ENCODE measurements at places on chromosomes 1 and 21.
A peak's percentile ranks its signal among the peaks of the same experiment; 100 is the strongest.

- DNase-seq = no peak
Measured at GRCh38 chr1:151935154-151935553, 25.8 kb upstream of the THEM4 start.

DNA sequence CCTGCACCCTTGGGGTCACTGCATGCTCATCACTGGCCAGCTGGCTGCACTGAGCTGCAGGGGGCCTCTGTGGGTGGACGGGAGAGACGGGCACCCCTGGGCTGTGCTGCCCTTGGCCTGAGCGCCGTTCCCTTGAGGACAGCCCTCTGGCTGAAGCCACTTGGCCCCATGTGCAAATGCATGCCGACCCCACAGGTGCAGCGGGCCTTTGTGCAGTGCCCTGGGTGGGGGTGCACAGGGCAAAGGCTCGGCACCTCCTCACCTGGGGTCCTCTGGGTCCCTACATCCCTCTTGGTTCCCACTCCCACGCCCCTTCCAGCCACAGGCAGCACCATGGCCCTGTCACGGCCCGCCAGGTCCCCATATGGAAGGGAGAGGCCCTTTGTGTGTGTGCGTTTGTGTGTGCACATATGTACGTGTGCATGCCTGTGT, 41.3 kb downstream of the COQ8A start:
- DNase-seq = no peak

GRCh38 chr1:110133436-110133835, 16.9 kb upstream of the SLC6A17 start:
- DNase-seq = no peak

- DNase-seq = no peak
Measured at GRCh38 chr1:246579818-246580217, 13.6 kb downstream of the CNST start.

DNA sequence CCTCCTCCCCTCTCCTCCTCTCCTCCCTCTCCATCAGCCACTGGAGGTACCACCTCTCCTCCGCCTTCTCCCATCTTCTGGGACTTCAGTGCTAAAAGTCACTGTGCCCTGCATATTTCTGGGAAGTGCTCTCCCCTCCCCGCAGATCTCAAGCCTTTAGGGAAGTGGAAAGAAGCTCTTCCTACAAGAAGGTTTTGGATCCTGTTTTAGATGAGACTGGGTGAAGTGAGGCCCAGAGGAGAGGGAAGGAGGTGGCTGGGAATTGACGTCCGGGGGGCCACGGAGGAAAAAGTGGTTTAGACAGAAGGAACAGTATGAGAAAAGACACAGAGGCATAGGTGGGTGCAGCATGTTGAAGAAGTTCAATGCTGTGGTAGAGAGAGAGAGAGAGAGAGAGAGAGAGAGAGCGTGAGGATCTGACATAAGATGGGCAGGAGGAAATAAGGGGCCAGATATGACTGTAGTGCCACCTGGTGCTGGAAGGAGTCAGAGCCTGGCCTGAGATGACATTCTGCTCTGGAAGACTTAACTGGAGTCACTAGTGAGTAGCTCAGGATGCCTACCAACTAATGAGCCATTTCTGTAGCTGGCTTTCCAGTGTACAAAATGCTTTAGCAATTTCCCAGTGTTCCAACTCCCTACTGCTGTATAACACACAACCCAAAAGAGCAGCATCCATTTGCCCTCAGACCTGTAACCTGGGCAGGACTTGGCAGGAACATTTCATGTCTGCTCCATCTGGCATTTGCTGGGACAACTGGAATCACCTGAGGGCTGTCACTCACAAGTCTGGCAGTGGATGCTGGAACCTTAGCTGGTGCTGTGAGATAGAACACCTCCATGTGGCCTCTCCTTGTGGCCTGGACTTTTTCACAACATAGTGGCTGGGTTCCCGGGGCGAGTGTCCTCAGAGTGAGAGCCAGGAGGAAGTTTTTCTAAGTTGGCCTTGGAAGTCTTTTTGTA, 16.6 kb upstream of the ZSCAN20 start:
- peak; percentile 95 for DNase-seq

DNA sequence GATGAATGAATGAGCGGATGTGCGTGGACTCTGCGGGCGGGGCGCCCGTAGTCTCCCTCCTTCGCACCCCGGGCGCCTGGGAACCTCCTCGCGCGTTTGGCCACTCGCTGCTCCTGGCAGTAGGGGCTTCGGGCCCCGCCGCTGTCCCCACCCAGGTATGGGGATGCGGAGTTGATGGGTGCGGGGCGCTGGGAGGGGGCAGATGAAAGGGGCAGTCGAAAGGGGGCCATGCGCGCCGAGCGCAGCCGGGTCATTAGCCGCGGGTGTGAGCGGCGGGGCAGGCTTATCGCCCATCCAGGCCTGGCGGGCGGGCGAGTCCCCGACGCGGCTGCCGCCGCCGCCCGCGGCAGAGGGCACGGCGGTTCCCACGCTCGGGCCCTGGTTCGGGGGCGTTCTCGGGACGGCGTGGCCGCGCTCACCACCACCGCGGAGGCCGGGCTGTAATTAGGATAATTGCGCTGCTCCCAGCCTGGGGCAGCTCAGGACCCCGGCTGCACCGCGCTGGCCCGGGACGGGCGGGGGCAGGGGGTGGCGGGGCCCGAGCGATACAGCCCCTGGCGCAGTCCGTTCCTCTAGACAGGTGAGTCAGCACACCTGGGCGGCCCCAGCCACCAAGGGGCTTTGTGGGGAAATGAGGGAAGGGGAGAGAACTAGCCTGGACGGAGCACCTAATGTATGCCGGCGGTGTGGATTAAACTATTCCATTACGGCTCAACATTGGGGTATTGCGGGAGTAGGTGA, 22.1 kb upstream of the CITED4 start:
- no peak for DNase-seq

DNA sequence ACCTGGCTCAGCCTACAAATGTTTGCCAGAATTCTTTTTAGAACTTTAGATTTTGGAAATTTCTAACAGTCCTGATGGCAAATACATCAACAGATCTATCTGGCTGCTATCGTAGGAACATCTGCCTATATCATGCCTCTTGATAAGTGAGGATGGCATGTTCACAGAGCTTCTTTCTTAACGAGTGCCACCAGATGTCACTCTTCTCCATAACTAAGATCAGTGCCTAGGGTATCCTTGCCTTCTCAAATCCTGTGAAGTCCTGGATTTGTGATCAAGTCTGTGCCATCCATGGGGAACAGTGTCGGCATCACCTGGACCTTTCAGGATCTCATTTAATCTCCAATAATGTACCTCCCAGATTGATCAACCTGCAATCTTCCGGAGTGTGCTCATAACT, 36.5 kb upstream of the CD5L start:
- DNase-seq = peak; percentile 73

DNA sequence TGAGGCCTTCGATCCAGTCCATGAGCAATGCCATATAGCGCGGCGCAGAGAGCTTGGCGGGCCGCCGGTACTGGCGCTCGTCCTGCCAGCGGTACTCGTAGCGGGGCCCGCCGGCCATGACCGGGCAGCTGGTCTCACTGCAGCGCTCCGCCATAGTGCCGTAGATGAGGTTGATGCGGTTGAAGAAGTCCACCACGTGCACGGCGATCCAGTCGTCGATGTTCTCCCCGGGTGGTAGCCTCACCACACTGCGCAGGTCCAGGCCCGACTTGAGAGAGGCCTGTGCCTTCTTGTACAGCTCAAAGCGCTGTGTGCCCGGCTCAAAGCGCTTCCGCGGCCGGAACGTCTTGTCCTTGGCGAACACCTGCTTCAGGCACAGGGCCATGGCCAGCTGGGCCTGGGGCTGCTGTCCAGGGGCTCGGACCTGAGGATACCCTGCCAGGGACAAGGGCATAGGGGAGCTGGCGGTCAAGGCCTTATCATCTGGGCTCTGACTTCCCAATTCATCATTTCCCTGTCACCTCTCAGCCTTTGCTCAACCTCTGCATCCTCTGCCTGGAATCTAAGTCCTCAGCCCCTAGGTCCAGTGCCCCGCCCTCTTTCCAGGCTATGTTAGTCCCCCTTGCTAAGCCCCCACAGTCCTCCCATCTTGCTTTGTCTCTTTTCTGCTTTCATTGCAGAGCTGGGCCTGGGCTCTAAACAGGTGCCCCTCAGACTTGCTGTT, 3.5 kb downstream of the MOB3C start:
- DNase-seq = no peak

GRCh38 chr21:43753439-43753799, 22.7 kb downstream of the CSTB start:
- DNase-seq = no peak

GRCh38 chr1:167126317-167126716, 32.4 kb downstream of the STYXL2 start:
- DNase-seq = no peak

GRCh38 chr1:230299191-230300006, 126.7 kb downstream of the PGBD5 start:
- no peak for DNase-seq

DNA sequence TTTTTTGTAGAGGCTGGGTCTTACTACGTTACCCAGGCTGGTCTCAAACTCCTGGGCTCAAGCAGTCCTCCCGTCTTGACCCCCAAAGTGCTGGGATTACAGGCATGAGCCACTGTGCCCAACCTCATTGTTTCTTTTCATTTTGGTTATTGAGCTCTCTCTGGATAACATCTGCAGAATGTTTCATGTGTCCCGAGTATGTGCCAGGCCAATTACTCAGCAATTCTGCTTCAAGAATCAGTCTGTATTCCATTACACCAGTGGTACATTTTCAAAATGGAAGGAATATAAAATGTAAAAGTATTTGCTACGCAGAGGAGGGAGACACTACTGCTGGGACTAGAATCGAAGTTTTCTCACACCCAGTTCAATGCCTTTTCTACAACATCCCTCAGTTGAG, 1.7 kb upstream of the ELOA start:
- DNase-seq = no peak

DNA sequence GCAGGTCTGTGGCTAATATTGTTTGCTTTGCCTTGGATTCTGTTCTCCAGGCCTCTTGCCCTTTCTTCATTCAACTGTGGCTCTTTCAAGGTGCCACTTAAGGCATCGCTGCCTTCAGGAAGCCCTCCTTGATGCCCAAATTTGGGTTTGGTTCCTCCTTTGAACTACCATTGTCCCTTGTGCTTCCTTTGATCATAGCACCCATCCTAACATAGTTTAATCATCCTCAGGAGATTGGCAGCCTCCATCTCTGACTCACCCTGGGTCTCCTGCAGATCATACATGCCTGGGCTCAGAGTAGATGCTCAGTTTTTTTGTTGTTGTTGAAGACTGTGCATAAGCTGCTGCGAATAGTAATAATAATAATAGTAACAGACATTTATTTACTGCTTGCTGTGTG, 54.4 kb upstream of the ACOT11 start:
- DNase-seq = peak; percentile 60

DNA sequence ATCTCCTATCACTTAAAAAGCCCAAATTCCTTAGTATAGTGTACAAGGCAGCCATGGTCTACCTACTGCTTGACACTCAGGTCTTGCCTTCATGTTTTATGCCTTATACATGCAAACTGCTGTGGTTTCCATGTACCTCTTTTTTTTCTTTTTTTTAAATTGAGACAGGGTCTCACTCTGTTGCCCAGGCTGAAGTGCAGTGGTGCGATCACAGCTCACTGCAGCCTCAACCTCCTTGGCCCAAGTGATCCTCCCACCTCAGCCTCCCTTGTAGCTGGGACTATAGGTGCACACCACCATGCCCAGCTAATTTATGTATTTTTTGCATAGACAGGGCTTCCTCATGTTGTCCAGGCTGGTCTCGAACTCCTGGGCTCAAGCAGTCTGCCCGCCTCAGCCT, 8.0 kb downstream of the CD55 start:
- DNase-seq = no peak

DNA sequence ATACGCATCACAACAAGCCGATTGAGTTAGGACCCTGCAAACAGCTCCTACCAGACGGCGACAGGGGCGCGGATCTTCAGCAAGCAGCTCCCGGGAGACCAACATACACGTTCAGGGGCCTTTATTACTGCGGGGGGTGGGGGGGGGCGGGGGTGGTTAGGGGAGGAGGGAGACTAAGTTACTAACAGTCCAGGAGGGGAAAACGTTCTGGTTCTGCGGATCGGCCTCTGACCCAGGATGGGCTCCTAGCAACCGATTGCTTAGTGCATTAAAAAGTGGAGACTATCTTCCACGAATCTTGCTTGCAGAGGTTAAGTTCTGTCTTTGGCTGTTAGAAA, 162.0 kb downstream of the RUNX1 start:
- DNase-seq = peak; percentile 67

DNA sequence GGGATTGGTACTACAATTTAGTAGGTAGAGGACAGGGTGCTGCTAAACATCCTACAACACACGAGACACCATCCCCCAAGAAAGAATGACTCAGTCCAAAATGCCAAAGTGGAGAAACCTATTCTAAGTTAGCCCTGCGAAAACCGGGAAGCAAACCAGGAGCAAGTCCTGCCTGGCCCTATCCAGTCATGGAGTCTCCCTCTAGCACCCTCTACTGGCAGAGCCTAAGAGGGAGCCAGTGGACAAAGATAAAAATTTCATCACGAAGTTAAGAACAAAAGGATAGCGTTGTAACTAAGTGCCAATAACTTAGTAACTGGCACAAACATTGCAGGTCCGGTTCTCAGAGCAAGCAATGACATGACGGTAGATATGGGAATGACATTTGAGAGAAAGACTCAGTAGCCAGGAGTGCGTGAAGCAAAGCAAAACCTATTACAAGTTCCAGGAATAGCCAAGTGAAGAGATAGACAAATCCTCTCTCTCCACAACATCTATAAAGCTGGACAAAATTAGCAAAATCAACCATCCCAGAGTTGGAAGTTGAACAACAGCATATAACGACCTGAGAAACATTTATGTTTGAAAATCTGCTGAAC, 383.5 kb downstream of the OMA1 start:
- peak; percentile 66 for DNase-seq

- DNase-seq = no peak
Measured at GRCh38 chr1:17886838-17887441, 131.8 kb downstream of the ACTL8 start.

DNA sequence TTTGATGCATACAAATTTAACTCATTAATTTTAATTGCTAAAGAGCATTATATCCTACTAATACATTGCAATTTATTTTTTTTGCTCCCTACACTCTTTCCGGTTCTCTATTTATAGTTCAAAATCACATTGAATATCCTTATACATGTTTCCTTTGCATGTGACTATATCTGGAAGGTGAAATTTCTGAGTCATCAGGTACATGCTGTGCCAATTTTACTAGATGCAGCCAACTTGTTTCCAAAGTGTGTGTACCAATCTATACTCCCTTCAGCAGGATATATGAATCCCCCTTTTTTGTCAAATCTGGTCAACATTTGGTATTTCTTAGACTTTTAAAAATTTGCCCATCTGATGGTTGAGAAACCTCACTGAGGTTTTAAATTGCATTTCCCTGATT, 602.9 kb upstream of the CAMK1G start:
- no peak for DNase-seq

GRCh38 chr1:52520148-52520547, 32.7 kb downstream of the TUT4 start:
- peak; percentile 41 for DNase-seq

DNA sequence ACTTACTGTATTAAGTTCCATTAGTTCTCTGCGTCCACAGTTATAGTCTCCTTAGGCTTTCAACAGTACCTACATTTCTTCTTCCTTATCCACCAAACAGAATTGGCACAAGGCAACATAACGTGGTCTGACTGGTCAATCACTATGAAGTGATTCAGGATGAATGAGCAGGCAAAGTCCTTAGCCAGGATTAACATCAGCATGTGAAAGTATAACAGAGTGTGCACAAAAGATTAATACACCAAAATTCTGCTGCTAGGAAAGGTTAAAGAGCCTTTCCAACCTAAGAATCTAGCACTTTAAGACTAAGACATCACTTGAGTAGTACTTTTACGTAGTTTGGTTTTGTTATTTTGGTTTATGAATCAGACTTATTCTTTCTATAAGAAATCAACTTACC, 15.8 kb downstream of the DEPDC1 start:
- peak; percentile 22 for DNase-seq

- no peak for DNase-seq
Measured at GRCh38 chr1:37400466-37401225, 73.7 kb upstream of the ZC3H12A start.
